Suppressor macrophage treated with lipopolysaccharide for 1 hour (primary cell): ENCODE measurements at places on chromosomes 7 and 10.
A peak's percentile ranks its signal among the peaks of the same experiment; 100 is the strongest.

GRCh38 chr7:89943525-89944050, 210.7 kb upstream of the STEAP1 start:
- no peak for DNase-seq

DNA sequence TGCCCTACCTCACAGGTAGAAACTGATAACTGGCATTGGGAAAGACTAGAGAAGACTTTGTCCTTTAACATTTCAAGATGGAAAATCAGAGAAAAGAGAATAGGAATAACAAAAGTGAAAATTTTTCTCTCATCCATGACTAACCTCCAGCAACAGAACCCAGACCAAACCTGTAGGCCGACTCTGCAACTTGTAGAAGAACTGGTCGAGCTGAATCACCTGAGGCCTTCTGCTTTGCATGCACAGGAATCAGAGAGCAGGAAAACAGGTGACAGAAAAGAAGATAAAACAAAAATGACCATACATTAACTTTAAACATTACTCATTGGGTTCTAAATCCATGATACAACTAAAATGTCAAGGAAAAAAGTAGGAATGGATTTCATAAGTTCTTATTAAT, 137.1 kb downstream of the SLC25A13 start:
- DNase-seq, result no peak

GRCh38 chr10:49208996-49209395, 20.8 kb upstream of the TMEM273 start:
- no peak for DNase-seq

DNA sequence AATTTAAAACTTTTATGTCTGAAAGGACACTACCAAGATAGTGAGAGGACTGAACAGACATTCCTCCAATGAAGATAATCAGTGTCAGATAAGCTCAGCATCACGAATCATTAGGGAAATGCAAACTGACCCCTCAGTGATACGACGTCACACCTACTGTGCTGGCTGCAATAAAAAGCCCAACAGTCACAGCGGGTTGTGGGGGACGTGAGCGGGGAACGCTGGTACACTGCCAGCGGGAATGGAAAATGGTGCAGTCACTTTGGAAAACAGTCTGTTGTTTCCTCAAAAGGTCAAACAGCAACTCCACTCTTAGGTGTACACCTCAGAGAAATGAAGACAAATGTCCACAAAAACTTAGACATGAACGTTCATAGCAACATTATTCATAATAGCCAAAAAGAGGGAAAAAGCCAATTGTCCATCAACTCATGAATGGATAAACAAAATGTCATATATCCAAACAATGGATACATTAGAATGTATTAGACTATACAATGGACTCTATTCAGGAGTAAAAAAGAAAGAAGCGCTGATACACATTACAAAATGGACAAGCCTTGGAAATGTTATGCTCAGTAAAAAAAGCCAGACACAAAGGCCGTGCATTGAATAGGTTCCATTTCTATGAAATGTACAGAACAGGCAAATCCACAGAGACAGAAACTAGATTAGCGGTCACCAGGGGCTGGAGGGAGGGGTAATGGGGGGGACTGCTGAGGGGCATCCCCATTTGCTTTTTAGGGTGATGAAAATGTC, 2.4 kb upstream of the ECHS1 start:
- no peak for DNase-seq

DNA sequence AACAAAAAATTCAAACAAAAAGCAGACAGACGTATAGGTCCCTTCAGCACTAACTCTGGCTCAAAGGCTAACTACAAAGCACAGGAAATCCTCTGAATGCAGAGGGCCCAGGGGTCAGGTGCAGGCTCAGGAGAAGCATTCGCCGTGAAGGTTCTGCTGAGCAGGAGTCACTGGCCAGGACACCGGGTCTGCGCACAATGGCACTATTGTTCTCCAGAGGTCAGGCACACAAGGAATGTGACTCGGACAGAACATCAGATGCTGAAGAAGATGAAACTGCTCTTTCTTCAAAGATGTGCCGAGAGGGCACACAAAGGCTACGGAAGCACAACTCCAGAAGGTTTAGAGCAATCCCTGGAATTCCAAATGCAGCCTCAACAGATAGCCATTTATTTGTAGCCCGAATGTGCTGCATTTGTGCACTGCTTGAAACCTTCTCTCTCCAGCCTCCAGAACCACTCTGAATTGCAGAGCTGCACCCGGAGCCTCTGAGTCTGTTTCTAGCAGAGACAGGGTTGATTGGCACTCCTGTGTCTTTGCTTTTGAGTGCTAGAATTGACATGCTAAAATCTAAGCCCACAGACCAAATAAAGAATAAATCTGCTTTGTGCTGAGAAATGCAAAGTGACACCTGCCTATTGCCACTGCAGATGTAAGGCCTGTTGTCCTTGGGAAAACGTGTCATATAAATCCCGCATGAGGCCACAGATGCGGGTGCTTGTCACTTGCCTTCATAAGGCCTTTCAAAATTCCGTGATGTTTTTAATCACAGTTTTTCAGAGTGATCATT, 85.4 kb upstream of the AFAP1L2 start:
- DNase-seq, result no peak

DNA sequence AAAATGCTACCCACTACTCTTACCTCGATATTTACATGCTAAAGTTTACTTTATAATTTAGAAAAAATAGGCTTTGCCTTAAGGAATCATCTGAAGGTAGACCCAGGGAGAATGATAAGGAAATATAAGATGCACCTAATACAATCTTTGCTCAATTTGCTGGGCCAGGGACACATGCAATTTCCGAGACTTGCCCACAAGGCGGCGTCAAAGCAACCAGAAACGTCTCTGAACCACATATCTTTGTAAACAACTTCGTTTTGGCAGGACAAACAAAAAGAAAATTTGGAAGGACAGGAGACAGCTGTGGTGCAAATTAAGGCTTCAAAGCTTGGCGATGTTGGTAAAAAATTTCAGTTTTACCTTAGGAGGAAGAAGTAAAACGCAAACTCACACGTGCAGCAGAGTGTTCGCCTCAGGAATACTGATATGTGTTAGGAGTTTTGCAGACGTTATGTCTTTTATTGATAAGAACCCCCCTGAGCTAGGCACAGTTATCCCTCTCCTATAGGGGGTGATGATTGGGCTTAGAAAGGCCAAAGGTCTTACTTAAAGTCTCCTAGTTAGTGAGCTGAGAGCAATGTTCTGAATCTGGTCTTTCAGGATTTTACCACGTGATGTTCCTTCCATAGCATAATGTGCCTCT, 134.3 kb downstream of the PRKCQ start:
- peak; percentile 75 for DNase-seq

- no peak for DNase-seq
Observed at GRCh38 chr10:7030134-7030855, 380.5 kb downstream of the SFMBT2 start.
